ENCODE measurements at places on chromosomes 6 and 20. TPM values are rescaled to one million over a fixed set of nuclear protein-coding genes. Genes with fewer than 3 reads are reported as not detected.

The TRIM40 gene
- not detected for total RNA-seq

DNA sequence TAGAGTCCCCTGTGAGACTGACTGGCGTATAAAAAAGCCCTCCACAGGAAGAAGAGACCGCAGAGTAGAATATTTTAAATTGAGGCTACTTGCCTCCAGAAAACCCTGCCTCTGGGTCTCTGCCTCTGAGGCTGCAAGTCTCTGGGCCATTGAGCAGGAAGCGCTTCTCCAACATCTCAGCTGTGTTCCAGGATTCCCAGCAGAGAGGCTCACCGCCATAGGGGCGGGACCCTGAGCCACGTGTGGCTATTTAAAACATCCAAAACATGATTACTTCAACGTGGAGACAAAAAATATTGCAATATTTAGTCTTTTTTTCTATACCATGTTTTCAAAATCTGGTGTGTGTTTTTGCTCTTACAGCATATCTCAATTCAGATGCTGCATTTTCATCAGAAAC is 59.4 kb downstream of the GNAS-AS1 start:
- no peak for DNase-seq

The PAQR8 gene
- total RNA-seq: 10.7 TPM

The R3HDML gene
- total RNA-seq: not detected

The CST5 gene
- not detected for total RNA-seq

The BPI gene
- not detected for total RNA-seq

DNA sequence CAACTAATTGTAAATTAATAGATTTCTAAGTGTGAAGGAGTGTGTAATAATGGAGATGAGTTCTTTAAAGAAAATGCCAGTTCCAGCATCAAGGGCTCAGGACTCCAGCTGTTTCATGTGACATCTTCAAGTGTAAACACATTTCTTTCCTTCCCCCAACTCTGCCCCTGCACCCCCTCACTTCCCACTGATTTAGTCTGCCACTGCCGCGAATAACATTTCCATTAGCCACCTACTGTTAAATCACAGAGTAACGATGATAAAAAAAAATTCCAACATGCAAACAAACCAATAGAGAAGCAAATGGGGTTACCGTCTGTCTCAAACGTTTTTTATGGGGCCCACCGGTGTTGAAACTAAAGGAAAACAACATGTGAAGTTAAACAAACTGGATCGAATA is 414.3 kb downstream of the SAMD5 start:
- DNase-seq: no peak

The CEP250 gene
- 67.7 TPM for total RNA-seq

DNA sequence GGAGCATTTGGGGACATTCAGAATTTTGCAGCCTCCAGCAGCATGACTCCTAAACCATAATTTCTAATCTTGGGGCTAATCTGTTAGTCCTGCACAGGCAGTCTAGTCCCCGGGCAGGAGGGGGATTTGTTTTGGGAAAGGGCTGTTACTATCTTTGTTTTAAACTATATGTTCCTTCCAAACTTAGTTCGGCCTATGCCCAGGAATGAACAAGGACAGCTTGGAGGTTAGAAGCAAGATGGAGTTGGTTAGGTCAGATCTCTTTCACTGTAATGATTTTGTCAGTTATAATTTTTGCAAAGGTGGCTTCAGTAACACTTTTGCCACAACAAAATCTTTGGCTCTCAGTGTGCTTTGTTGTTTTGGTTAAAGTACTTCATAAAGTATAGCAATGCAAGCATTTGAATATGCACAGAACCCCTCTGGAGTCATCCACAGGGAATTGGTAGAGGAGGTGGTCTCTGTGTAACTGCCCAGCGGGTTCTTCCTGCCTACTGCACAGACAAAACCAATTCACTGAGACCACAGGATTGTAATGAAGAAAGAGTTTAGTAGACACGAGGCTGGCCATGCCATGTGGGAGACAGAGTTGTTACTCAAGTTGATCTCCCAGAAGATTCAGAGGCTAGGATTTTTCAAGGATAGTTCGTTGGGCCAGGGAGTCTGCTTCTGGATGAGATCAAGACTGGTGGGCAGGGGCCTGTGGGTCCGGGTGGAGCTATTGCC is 224.1 kb upstream of the MYLIP start:
- DNase-seq: no peak

GRCh38 chr6:10852361-10852960 is 14.1 kb upstream of the MAK start:
- DNase-seq: no peak

Data from neural crest cell (in vitro differentiated cells).